ENCODE measurements at places on chromosomes 5 and 9.
A peak's percentile ranks its signal among the peaks of the same experiment; 100 is the strongest.

- DNase-seq: no peak
Measured at GRCh38 chr9:134765785-134766184, 114.8 kb upstream of the FCN2 start.

DNA sequence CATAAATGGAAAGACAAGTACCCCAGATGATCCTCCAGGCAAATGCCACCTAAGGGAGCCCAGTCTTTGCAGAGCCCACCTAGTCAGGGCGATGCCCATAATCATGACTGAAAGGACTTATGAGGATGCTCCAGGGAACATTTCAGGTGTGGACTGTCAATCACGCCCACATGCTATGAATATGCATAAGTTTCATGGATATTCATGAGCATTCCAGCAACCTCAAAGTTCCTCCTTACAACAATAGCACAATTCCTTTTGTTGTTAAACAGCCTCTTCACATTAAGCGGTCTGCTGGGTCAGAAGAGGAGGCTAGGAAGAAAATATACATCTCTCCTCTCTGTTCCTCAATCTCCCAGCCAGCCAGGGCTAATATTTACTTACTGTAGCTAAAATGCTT, 161.6 kb downstream of the C5orf15 start:
- no peak for DNase-seq

GRCh38 chr9:21833090-21833801, 30.8 kb downstream of the MTAP start:
- peak; percentile 30 for DNase-seq

- no peak for DNase-seq
Measured at GRCh38 chr9:136399176-136400037, 563 bp downstream of the SNAPC4 start.

DNA sequence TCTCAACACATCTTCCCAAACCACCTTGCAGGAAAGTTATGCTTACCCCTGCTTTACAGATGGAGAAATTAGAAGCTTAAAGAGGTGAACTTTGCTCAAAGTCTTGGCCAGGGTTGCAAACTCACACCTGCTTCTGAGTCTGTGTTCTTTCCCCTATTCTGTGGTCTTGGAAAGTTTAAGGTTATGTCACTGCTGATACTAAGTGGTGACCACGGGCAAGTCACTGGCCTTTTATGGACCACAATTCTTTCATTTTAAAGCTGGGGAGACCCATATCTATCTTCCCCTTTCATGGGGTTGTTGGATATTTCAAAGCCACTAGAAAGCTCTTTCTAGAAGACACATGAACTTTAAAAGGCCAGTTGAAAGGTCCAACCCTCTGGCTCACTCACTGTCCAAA, 95.4 kb upstream of the KLF4 start:
- no peak for DNase-seq

DNA sequence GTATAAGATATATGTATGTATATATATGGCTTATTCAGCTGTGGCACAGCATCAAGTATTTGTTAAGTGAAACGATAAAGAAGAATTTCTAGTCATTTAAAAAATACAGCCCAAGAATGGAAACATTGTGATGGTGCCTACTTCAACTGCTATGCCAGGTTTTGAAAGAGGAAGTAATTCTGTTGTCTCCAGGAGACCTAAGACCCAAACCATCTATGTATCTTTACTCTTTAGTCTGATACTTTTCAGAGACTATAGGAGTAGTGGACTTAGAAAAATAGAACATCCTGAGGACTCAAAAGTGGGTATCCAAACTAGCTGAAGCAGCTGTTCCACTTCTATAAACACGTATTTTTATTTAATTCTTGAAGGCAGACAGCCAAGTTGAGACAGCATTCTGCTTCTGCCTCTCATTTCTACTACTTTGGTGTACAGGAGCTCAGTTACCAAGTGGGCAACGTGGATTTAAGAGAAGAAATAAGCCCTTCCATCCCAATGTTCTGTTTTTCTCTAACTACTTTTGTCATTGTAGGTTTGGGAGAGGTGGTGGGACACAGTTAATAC, 110.7 kb downstream of the RPS23 start:
- DNase-seq: no peak

DNA sequence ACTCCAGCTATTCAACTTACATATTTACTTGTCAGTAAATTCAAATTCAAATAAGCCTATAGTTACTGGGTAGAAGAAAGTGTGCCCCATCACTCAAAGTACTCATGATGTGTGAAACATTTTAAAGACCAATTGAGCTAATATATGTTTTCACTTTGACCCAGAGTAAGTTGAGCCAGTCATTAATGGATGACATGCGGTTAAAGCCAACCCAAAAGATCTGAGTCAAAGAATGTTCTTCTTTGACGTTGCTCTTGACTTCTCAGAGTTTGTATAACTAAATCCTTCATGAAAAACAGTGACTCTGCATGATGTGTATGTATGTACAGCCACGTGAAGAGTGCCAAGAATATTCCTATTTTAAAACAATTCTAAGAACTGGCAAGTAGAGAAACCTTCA, 237.4 kb downstream of the NR2F1-AS1 start:
- DNase-seq: no peak

- no peak for DNase-seq
Measured at GRCh38 chr5:115409094-115409493, 112.6 kb upstream of the CCDC112 start.

- no peak for DNase-seq
Measured at GRCh38 chr9:83327750-83328622, 210.2 kb downstream of the FRMD3 start.

GRCh38 chr5:16866795-16867576, 69.1 kb downstream of the MYO10 start:
- DNase-seq: no peak

- DNase-seq: no peak
Measured at GRCh38 chr9:132898051-132898450, 19.4 kb downstream of the SPACA9 start.

- no peak for DNase-seq
Measured at GRCh38 chr5:137573376-137573775, 74.2 kb upstream of the SPOCK1 start.

DNA sequence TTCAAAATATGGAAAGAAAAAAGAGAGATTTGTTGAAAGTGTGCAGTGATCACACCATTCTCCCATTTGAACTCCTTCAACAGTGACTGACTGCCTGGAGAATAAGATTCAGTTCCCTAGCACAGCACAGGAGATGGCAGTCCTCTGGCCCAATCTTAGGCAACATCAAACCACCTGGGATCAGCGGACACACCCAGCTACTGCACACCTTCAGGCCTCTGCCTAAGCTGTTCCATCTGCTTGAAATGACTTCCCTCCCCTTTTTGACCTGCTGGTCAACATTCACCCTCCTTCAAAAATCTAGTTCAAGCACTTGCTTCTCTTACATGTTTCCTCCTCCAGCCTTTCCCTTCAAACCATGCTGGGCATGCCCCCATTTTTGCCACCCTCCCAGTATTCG, 4.5 kb downstream of the MAPK9 start:
- DNase-seq: no peak

DNA sequence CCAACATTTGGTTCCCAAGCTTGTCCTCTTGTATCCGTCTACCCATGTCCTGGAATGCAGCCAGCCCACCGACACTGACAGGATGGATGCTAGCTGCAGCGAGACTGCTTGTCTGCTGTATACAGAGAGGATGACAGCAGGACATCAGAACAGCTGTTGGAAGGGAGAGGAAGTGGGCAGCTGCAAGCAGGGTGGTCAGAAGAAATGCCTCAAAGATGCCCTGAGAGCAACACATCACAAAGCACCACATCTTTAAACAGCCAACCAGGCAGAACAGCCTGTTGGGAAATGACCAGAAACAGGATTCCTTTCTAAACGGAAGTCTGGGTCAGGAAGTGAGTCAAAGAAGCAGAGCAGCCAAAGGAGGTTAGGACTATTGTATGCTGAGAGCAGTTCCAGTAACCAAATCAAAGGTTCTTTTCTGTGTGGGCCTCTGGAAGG, 219.1 kb downstream of the NDUFS4 start:
- DNase-seq: no peak

- DNase-seq: no peak
Measured at GRCh38 chr9:13266167-13266566, 13.3 kb downstream of the MPDZ start.

DNA sequence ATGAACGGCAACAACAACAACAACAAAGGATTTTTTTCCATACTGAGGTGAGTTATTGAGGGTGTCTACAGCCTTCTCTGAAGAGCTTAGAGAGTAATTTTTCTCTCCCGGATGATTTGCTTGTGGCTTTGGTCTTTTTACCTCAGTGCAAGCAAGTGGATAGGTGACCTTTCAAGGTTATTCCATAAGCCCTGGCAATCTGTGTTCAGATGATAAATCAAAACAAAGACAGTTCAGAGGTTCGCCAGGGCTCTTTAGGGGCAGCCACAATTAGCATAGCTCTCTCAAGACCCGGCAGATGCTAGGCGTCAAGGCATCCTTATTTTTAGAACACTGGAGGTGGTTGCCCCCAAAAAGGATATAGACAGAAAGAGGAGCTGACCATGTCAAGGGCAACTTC, 417.9 kb upstream of the C9orf72 start:
- DNase-seq: no peak

DNA sequence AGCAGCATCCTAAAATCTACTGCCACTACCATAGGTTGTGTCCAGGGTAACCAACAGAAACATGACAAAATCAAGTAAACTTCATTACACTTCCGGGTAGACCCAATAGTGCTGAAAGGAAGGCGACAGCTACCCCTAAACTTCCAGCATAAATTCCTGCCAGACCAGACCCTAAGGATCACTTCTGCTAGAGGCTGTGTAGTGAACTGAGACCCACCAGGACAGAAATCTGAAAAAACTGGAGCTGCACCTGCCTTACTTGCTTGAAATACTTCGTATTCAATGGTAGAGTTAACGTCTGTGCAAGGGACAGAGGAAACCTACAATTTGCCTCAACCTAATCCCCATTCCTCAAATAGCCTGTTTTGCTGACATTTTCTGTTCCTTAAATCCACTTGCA, 1.0 kb upstream of the SECISBP2 start:
- DNase-seq: no peak

GRCh38 chr5:83404182-83404716, 67.3 kb upstream of the VCAN start:
- no peak for DNase-seq

DNA sequence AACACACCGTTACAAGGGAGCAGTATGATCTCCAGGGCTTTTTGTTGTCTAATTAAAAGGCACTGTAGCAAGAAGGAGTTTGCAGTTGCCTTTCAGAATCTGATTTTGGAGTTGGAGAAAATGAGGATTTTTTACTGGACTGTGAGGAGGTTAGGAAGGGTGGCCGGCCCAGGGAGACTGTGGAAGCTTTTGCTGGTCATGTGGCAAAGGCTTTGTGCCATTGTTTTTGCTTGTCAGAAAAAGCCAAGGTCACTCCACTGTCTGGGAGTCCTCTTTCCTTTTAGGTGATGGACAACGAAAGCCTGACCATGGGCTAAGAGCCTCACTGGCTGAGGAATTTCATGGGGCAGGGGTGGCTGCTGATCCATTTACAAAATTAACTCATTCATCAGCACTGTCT, 10.3 kb upstream of the WHRN start:
- no peak for DNase-seq

GRCh38 chr9:114847492-114848417, 41.9 kb upstream of the TNFSF15 start:
- DNase-seq: no peak

GRCh38 chr5:111313017-111313724, 89.0 kb downstream of the CAMK4 start:
- no peak for DNase-seq

- peak; percentile 95 for DNase-seq
Measured at GRCh38 chr9:79610791-79611614, 39.2 kb downstream of the TLE4 start.

DNA sequence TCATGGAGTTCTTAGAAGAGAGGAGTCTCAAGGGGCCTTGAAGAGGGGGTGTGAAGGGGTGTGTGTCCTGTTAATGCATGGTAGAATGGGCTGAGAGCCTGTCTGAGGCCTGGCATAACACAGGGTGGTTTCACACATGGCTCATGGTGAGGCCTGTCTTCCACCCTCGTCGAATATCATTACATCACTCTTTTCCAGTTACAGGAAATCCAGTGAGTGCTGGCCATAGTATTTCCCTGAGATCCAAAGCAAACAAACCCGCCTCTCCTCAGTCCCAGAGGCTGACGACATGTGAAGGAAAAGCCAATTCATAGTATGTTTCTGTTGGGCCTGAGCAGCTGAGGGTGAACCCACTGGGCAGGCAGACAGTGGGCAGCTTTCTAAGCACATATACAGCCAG, 159.4 kb upstream of the NR3C1 start:
- no peak for DNase-seq

- DNase-seq: no peak
Measured at GRCh38 chr5:156593546-156593945, 256.5 kb upstream of the PPP1R2B start.

DNA sequence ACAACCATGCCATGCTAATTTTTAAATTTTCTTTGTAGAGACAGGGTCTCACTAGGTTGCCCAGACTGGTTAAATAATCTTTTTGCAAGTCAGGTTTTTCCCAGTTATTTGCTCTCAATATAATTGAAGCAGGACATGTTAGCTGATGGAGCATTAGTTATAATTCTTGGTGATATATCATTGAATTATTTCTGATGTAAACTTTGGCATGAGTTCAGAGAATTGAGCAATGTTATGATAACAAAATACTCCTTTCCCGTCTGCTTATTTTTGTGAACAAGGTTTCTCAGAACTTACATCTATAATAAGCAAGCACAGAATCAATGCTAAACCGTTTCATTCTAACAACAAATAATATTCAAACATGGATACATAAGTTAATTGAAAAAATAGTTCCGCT, 37.8 kb downstream of the BHMT start:
- no peak for DNase-seq

DNA sequence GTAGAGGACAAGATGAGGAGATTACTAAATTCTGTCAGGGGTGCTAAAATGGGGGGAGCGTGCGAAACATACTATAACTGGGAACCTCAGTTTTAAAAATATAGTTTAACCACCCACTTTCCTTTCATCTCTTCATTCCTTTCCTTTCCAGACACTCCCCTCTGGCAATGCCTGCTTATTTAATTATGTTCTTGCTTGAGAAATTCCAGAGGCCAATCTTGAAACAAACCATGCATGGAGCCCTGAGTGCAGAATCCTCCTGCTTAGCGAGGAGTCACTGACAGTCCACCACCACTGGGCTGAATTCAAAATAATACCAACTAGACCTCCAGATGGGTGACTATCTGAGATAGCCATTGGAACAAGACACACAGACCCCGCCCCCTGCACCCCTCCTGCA, 29.7 kb upstream of the C9orf72 start:
- DNase-seq: no peak

DNA sequence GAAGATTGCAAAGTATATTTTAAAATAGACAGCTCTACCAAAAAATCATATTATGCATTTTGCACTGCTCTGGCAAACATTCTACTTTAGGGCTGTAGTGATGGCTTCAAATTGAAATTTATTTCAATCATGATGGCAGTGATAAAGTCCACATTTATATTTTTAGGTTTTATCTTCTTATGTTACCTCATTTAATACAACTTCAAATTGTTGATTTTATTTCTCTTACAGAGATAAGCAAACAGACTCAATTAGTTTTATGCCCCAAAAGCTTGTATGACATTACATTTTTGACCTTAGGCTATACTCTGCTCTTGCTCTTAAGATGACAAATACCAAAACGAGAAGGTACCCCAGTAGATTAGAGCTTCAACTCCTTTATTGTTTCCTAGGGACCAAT, 87.4 kb downstream of the CYLC2 start:
- DNase-seq: no peak

Measured in inflammatory macrophage (primary cell).